Cerebellar nuclear complex (tissue), 1 donor: ENCODE measurements at places on chromosomes 13 and 19.

- DNase-seq = no peak
Observed at GRCh38 chr19:10430505-10431253, 10.3 kb downstream of the PDE4A start.

DNA sequence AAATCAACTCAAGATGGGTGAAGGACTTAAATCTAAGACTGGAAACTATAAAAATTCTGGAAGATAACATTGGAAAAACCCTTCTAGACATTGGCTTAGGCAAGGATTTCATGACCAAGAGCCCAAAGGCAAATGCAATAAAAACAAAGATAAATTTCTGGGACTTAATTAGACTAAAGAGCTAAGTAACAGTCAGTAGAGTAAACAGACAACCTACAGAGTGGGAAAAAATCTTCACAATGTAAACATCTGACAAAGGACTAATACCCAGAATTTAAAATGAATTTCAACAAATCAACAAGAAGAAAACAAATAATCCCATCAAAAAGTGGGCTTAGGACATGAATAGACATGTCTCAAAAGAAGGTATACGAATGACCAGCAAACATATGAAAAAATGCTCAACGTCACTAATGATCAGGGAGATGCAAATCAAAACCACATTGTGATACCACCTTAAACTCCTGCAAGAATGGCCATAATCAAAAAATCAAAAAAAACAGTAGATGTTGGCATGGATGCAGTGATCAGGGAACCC lies 6.3 kb upstream of the RFX1 start:
- no peak for DNase-seq

GRCh38 chr19:16702123-16702522 lies 17.5 kb upstream of the NWD1 start:
- no peak for DNase-seq

- no peak for DNase-seq
Observed at GRCh38 chr13:100356889-100357288, 231.7 kb downstream of the GGACT start.

DNA sequence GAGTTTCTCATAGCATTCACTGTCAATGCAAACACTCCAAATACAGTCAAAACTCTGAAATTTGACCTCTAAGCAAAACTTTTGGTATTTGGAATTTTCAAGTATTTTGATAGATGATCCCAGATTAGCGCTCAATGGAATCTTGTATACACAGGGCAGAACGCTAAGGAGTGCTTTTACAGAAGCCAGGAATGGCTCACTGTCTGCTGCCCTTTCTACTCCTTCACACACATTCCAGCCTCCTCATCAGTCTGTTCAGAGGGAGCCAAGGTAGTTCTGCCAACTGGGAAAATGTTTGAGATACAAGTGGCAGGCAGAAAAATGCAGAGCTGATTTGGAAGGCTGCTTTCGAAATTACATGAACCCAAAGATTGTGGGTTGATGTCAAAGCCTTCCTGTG lies 4.4 kb upstream of the STARD13 start:
- no peak for DNase-seq

DNA sequence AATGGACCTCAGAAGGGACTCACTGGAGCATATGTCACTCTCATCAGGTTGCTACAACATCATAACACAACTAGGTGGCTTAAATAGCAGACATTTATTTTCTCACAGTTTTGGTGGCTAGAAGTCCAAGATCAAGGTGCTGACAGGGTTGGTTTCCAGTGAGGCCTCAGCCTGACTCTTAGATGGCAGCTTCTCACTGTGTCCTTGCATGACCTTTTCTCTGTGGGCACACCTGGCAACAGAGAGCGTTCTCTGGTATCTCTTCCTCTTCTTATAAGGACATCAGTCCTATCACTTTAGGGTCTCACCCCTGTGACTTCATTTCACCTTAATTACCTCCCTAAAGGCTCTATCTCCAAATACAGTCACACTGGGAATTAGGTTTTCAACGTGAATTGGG lies 74.5 kb downstream of the CYSLTR2 start:
- no peak for DNase-seq

GRCh38 chr19:5826531-5827341 lies 12.8 kb downstream of the FUT6 start:
- no peak for DNase-seq

DNA sequence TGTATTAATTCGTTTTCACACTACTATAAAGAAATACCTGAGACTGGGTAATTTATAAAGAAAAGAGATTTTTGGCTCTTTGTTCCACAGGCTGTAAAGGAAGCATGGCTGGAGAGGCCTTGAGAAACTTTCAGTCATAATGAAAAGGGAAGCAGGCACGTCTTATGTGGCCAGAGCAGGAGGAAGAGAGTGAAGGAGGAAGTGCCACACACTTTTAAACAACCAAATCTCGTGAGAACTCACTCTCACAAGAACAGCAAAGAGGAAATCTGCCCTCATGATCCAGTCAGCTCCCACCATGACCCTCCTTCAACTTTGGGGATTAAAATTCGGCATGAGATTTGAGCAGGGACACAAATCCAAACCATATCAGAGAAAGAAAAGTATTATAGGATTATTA lies 1255.9 kb upstream of the MIR17HG start:
- no peak for DNase-seq

- DNase-seq = no peak
Observed at GRCh38 chr13:104592127-104592526, 1525.9 kb upstream of the SLC10A2 start.

- no peak for DNase-seq
Observed at GRCh38 chr13:94416454-94417080, 62.9 kb downstream of the DCT start.

GRCh38 chr19:1047696-1048147 lies 7.8 kb downstream of the ABCA7 start:
- DNase-seq = no peak

- DNase-seq = no peak
Observed at GRCh38 chr13:106490569-106491321, 44.7 kb downstream of the EFNB2 start.

DNA sequence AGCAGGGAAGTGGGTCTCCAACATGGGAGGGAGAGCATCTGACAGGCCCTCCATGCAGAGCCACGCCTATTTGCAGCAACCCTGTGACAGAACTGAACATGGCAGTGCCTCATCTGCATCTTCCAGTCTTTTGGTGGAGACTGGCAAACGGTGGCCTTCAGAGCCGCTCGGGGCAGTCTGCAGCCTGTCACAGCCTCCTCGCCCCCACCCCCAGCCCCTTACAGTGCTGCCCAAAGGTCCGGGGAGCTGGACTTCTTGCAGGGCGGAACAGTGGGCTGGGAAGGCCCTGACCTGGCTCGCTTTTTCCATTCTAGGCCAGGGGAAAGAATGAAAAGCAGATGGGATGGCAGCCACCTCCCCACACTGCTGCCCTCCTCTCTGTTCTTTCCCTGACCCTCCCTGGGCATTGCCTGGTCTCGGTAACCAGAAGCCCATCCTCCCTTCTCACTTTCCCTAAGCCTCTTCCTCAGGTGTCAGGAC lies 2.7 kb downstream of the CALM3 start:
- DNase-seq = no peak

DNA sequence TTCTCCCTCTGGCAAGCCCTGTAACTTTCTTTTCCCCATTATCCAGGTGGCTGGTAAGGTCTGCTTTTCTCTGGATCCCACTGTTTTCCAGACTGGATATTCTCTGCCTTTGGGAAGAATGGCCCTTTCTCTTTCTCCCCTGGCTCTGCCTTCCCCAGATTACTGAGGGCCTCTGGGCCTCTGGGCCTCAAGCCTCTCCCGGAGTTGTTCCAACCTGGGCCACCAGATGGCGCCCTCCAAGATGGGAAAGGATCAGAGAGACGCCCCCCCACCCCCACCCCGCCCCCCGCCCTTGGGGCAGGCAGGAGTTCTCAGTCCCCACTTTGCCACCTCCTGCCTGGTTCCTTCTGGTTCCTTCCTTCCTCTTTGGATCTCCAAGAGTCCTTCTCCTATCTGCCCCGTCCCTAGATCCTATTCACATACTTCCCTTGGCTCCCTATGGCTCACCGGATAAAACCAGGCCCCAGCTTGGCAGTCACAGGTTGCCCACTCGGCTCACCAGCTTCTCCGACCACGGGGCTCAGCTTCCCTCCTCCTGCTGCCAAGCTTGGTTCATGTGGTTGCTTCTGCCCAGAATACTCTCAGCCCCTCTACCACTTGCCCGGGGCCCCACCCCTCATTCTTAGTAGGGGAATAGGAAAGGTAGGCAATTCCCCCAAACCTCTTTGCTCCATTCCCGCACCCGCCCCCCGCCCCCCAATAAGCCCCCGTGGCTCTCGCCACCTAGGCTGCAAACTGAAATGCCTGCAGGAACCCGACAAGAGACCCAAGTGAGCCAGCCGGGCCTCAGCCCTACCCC lies 13.1 kb downstream of the EPS8L1 start:
- no peak for DNase-seq

GRCh38 chr19:47097396-47098201 lies 16.0 kb downstream of the ZC3H4 start:
- no peak for DNase-seq

GRCh38 chr13:30020726-30021312 lies 170.4 kb upstream of the UBL3 start:
- DNase-seq = no peak

DNA sequence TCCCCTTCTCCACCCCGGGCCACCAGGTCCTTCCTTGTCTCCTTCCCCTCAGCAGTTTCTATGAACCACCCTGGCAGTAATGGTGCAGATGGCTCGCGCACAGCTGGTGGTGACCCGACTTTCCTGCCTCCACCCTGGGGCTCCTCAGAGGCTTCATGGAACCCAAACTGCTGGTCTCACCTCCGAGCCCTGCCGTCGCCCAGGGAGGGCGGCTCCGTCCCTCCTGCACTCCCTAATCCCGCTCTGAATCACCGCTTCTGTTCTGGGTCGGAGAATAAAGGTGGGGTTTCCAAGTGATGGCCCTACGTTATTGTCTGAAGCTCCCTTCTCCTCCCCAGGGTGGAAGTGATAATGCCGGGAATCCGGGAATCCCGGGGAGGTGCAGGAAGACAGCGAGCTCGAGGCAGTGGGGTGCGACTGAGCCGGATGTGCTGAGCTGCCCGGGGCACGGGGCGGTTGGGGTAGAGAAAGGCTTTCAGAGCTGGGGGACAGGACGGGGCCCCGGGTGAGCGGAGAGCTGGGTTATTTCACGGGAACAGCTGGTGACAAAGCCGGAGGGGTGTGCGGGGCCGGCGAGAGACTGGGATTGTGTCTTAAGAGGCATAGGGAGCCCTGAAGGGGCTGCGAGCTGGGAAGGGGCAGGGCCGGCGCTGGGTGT lies 711 bp downstream of the FUT2 start:
- no peak for DNase-seq
